T-cell (primary cell): ENCODE measurements at places on chromosomes 11 and 22.

DNA sequence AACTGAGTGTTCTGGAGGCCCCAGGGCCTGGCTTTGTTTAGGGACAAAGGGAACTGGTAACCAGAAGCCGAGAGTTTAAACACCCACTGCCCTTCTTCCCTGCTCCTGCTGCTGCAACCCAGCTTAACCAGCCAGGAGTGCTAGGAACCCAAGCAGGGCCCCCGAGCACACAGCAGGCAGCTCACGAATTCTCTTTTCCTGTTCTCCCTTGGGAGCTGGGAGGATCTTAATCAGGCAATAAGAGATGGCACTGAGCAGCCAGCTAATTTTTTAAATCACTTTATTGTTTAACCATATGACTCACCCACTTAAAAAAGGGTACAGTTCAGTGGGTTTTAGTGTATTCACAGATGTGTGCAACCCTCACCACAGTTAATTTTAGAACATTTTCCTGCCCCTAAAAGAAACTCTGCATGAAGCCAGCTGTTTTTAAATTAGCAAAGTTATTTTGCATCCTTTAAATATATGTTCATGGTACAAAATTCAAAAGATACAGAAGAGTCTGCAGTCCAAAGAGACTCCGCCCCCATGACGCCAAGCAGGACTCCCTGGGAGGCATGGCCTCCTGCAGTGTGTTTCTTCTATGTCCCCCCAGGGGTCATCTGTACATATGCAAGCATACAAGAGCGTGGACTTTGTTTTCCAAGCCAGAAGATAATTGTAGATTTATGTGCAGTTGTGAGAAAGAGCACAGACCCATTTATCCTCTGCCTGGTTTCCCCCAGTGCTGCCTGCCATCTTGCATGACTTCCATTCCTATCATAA, 18.9 kb upstream of the PPP6R3 start:
- H3K27me3 ChIP-seq: peaks cover 4% of the 10 kb centered on the region
- no peak overlapping the region for H3K4me3 ChIP-seq
- H3K27ac ChIP-seq: no peak overlapping the region
- H3K4me1 ChIP-seq: peaks cover under 1% of the 10 kb centered on the region

DNA sequence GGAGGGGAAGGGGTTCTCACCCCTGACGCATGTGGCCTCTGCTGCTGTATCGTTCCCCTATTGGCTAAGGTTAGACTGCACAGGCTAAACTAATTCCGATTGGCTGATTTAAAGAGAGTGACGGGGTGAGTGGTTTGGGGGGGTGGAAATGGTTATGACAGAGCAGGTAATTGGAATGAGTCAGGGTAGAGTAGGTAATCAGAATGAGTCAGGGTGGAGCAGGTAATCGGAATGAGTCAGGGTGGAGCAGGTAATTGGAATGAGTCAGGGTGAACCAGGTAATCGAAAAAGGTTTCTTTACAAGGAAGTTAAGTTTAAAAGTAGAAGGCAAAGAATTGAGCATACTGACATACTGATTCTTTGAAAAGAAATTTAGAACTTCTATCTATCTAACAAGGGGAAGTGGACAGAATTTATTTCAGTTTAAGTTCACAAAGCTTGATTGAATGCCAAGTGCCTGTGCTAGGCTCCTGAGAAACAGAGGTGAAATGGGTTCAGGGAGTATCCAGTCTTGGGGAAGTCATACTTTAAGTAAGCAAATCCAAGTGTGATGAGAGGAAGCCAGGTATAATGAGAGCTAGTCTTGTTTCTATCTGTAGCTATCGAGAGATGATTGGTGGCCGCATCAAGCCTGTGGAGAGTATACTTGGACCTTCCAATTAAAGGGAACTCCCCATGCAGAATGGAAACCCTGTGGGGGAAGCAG, 58.0 kb downstream of the C11orf91 start:
- H3K4me3 ChIP-seq: no peak overlapping the region
- no peaks in the 10 kb centered on the region for H3K4me1 ChIP-seq

GRCh38 chr22:42283278-42284201, 13.1 kb upstream of the TCF20 start:
- peak overlapping the region; percentile 40 for H3K4me3 ChIP-seq
- H3K27me3 ChIP-seq: peaks cover 37% of the 10 kb centered on the region
- peaks cover 30% of the 10 kb centered on the region for H3K4me1 ChIP-seq
- no peaks in the 10 kb centered on the region for H3K36me3 ChIP-seq
- peak; percentile 42 for DNase-seq
- H3K27ac ChIP-seq: no peak overlapping the region

DNA sequence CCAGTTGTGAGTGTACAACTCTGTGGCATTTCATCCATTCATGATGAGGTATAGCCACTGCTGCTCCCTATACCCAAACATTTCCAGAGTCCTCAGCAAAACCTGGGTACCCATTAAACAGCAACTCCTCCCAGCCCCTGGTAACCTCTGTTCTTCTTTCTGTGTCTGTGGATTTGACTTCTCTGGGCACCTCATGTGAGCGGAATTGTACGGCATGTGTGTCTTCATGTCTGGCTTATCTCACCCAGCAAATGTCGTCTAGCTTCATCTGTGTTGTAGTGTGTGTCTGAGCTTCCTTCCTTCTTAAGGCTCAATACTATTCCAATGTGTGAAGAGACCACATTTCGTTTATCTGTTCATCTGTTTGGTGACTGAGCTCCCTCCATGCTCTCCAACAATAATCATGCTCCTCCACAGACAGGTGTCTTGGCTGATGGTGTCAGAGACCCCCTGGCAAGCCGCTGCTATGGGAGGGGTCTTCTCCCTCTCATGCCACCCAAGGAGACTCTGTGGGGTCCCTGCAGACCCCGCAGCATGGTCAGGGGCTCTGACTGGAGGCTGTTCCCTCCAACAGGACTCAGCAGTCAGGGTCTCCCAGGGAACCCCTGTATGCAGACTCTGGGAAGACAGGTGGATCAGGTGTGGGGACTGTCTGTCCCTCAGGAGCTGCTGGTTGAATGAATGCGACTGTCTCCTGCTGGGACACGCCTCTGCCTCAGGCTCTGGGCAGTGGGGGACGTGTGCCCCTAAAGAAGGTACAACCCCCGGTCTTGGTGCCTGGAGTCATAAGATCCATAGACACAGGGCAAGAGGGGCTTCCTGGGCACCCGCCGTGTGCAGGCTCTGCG, 52.7 kb downstream of the SMIM38 start:
- DNase-seq: no peak
- no peak overlapping the region for H3K27ac ChIP-seq
- H3K4me1 ChIP-seq: no peaks in the 10 kb centered on the region
- no peak overlapping the region for H3K4me3 ChIP-seq

GRCh38 chr11:6737872-6738466, 33.8 kb downstream of the OR2AG2 start:
- H3K27ac ChIP-seq: peak overlapping the region; percentile 45
- H3K27me3 ChIP-seq: no peaks in the 10 kb centered on the region
- peak; percentile 25 for DNase-seq
- peaks cover 73% of the 10 kb centered on the region for H3K4me1 ChIP-seq
- H3K4me3 ChIP-seq: no peak overlapping the region

DNA sequence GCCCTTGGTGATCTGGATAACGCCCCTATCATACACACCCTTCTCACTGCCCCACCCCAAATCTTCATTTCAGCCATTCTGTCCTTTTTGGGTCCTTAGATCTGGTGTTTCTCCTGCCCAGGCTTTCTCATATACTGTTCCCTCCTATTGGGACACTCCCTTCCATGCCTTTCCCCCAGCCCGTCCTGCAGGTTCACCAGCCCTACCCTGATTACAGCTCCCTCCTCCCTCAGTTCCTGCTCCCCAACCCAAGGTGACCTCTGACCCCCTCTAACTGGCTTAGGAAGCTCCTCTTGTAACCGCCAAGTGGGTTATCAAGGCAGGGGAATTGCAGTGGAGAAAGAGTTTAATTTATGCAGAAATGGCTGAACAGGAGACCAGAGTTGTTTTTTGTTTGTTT, 13.0 kb downstream of the MTFP1 start:
- no peaks in the 10 kb centered on the region for H3K36me3 ChIP-seq
- no peaks in the 10 kb centered on the region for H3K27me3 ChIP-seq
- no peak overlapping the region for H3K4me3 ChIP-seq
- no peaks in the 10 kb centered on the region for H3K4me1 ChIP-seq

DNA sequence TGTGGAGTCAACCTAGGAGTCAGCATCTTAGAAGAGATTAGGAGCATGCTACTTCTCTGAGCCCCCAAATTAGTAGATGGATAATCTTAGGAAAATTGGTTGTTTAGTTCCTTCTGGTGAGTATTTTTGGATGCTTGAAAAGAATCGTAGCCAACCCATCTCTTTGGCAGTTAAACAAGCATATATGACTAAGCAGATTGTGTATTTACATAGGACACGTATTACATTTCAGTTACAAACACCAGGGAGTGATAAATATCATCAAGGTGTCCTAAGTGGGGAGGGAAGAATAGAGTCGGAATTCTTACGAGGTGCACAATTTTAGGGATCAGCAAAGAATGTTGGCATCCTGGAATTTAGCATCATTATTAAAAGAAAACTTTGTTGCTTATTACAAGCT, 13.5 kb downstream of the PLET1 start:
- no peak overlapping the region for H3K4me3 ChIP-seq
- no peak for DNase-seq
- H3K27ac ChIP-seq: no peak overlapping the region

- H3K27me3 ChIP-seq: no peaks in the 10 kb centered on the region
- DNase-seq: no peak
- H3K27ac ChIP-seq: no peak overlapping the region
- no peak overlapping the region for H3K4me3 ChIP-seq
Measured at GRCh38 chr11:123166071-123166559, 28.9 kb downstream of the CLMP start.

DNA sequence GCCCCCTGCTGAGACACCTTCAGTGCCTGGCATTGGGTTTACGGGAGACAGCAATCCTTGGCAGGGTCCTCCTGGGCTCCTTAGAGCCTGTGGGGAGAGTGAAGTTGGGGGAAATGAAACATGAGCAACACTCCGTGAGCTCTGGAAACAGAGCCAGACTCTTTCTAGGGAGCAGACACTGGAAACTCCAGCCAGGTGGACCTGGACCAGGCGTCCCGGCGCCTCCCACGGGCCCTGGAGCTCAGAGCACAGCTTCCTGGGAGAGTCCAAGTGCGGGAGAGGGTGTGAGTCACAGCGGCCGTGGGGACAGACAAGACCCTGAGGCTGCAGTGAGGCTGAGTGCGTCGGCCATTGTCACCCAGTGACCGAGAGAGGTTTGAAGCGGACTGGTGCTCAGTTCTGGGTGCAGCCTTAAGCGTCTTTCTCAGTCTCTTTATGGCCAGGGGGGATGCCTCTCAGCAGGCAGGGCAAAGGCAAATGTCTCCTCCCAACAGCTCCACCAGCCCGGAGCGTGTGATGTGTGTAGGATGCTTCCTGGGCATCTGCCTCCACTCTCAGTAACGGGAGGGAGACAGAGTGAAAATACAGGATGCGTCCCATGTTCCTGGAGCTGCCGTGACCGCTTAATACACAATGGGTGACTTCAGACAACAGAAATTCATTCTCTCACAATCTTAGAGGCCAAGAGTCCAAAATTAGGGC, 399.2 kb downstream of the SHANK2 start:
- DNase-seq: no peak
- no peaks in the 10 kb centered on the region for H3K27me3 ChIP-seq
- no peak overlapping the region for H3K27ac ChIP-seq
- no peaks in the 10 kb centered on the region for H3K4me1 ChIP-seq

- no peak for DNase-seq
- H3K36me3 ChIP-seq: no peaks in the 10 kb centered on the region
- H3K27me3 ChIP-seq: peaks cover 7% of the 10 kb centered on the region
Measured at GRCh38 chr22:25327018-25327755, 107.7 kb downstream of the CRYBB2 start.

- peaks cover 18% of the 10 kb centered on the region for H3K4me1 ChIP-seq
- no peak for DNase-seq
- H3K27ac ChIP-seq: no peak overlapping the region
Measured at GRCh38 chr11:128085276-128085675, 502.1 kb downstream of the ETS1 start.

- H3K4me3 ChIP-seq: peak overlapping the region; percentile 48
- no peaks in the 10 kb centered on the region for H3K36me3 ChIP-seq
- no peak overlapping the region for H3K27ac ChIP-seq
- H3K4me1 ChIP-seq: no peaks in the 10 kb centered on the region
- no peaks in the 10 kb centered on the region for H3K27me3 ChIP-seq
- no peak for DNase-seq
Measured at GRCh38 chr11:748007-748359, 719 bp downstream of the TALDO1 start.

- H3K27ac ChIP-seq: peak overlapping the region; percentile 86
- H3K27me3 ChIP-seq: no peaks in the 10 kb centered on the region
- H3K4me3 ChIP-seq: peak overlapping the region; percentile 87
- no peaks in the 10 kb centered on the region for H3K36me3 ChIP-seq
Measured at GRCh38 chr22:32476281-32477195, 1.9 kb downstream of the FBXO7 start.

DNA sequence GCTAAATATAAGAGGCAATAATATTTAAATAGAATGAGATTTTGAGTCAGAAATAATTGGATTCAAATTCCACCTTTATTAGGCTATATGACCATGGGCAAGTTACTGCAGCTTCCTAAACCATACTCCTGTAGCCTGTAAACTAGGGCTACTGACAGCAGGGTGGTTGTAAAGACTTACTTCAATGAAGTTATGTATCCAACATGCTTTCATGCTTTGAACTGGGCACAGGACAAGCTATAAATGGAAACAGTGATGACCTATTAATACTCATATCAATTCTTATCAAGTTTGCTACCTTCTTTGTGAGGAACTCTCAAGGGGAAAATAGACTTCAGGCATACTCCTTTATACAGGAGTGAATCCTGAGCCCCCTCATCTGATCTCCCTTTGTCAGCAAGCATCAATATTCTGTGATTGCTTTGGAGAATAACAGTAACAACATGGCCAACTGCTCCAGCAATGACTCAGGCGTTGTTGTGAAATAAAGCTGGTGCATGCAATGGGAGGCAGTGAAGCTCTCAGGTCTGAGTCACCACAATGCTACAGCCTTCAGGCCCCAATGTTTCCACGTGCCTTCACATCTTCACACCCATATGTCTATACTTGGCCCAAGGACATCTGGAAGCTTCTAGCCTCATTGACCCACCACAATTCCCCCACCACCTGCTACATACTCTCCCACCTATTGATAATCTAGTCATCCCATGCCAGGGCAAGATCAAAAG, 102.5 kb downstream of the KCNA4 start:
- no peaks in the 10 kb centered on the region for H3K27me3 ChIP-seq
- no peaks in the 10 kb centered on the region for H3K36me3 ChIP-seq
- DNase-seq: no peak
- H3K4me1 ChIP-seq: no peaks in the 10 kb centered on the region
- no peak overlapping the region for H3K4me3 ChIP-seq

DNA sequence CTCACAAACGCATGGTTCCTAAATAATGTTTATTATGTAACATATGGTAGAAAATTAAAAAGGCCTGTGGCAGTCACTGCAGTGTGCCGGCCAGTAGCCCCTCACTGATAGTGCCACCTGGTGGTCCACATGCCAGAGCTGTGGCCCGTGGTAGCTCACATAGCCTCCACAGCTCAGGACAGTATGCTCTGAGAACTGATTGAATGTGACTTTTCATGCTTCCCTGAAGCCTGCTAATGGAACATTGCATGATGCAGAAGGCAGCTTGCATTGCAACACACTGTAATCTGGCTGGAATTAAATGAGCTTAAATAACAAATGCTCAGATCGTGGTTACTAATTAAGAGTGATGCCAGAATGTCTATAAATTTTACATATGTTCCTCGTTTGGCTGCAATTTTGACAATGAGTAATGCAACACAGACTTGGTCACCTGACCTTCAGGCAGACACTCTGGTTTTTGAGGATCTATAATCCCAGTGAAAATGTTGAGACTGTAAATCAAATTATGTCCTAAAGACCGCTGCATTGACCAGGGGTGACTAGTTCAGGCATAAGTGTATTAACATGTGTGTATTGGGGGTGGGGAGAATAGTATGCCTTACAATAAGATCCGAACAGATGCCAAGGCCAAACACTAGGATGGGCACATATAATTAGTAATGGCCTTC, 566.4 kb downstream of the METTL15 start:
- no peaks in the 10 kb centered on the region for H3K4me1 ChIP-seq
- no peak for DNase-seq
- no peak overlapping the region for H3K27ac ChIP-seq
- H3K27me3 ChIP-seq: no peaks in the 10 kb centered on the region
- H3K4me3 ChIP-seq: no peak overlapping the region
